Upper lobe of left lung (tissue), 6 donors: ENCODE measurements at places on chromosomes 11 and 22.

GRCh38 chr11:105609341-105609781, 512 bp upstream of the GRIA4 start:
- DNase-seq: no peak

GRCh38 chr22:25062386-25063085, 110.0 kb downstream of the KIAA1671 start:
- DNase-seq: no peak

- DNase-seq: peak; percentile 54
These were observed 11.4 kb upstream of the TBX1 start for GRCh38 chr22:19748991-19749664.

DNA sequence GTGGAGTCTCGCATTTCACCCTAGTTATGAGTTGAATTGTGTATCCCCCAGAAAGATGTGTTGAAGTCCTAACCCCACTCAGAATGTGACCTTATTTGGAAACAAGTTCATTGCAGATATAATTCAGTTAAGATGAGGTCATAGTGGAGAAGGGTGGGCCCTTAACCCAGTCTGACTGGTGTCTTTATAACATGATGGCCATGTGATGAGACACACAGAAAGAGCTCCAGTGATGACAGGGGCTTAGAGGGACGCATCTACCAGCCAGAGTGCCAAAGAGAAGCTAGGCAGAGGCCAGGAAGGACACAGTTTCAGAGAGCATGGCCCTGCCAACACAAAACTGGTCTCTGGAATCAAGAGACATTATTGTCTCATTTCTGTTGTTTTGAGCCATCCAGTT, 50.3 kb downstream of the LARGE1 start:
- DNase-seq: no peak

DNA sequence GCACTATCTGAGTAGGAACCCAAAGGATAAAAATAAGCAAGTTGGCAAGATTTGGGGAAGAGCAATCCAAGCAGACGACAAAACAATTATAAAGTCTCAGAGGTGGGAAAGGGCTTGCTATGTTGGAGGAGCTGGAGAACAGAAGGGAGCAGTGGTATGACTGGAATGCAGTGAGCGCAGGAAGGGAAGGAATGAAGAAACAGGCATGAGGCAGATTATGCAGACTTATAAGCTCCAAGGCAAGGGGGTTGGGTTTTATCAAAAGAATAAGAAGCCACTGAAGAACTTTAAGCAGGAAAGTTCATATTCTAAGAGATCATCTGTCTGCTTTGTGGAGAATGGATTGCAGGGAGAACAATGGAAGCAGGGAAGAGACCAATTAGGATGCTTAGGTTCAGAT, 31.7 kb downstream of the PGM2L1 start:
- DNase-seq: no peak

GRCh38 chr11:55707029-55707428, 45.0 kb downstream of the OR4C6 start:
- DNase-seq: no peak

- DNase-seq: no peak
These were observed 483.3 kb downstream of the TBC1D22A start for GRCh38 chr22:47245786-47246185.

DNA sequence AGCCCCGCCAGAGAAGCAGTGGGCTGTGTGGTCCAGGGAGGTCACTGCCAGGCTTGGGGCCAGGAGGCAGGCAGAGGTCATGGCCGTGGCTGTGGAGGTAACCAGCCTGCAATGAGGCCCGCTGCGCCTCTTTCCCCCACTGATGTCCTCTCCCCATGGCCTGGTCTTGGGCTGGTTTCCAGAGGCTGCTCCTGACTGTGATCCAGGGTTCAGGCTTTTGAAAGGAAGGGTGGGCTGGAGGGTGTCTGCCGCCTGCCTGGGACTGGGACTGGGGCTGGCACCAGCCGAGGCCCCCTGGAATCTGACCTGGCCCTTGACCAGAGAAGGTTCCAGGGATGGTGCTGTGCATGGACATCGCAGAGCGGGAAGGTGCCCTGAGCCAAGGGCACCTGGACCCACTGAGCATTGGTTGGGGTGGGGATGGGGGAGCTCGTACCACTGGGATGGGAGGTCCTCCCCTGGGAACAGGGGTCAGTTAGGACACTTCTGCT, 59.6 kb upstream of the THY1 start:
- DNase-seq: no peak

- no peak for DNase-seq
These were observed 26.6 kb downstream of the PHLDB1 start for GRCh38 chr11:118633979-118634378.

- DNase-seq: peak; percentile 34
These were observed 57.9 kb downstream of the CD82 start for GRCh38 chr11:44623341-44623730.

GRCh38 chr11:60860943-60861342, 5.2 kb upstream of the PTGDR2 start:
- no peak for DNase-seq

DNA sequence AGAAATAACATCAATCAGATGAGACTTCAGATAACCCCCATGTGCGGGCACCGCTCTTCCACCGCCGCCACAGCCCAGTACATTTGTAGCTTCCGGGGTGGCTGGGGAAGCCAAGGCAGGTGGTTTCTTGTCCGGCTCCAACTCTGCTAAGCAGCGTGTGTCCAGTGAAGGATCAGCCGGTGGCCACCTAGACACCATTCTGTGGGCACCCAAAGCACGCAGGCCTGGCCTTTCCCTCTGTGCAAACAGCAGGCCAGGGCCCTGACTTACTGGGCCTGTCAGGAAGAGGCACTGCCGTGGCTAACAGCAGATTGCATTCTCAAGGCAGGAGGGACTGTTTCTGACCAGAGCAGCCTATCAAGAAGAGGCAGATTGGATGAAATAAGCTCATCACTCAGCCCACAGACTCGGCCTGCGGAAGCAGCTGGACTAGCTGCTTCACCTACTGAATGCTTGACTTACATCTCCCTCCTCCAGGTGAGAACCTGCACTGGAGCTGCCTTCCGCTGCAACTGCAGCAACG, 74.8 kb downstream of the ETS1 start:
- DNase-seq: no peak

DNA sequence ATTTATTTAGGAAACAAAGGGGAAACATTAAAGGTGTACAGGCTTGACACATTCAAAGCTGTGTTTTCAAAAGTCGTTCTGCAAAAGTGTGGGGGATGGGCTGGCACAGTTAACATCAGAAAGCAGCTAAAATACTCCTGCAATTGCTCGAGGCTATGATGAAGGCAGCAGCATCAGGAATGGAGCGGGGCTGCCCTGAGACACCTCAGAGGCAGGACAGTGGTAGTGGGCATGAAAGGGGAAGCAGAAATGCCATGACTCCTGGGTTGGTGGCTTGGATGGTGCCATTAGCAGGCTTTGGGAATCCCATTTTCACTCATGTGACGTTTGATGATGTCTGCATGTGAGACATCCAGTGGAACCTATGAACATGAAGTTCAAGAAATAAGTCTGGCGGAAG, 646 bp downstream of the NCAPD3 start:
- no peak for DNase-seq

GRCh38 chr11:120284272-120284671, 40.8 kb upstream of the TLCD5 start:
- peak; percentile 73 for DNase-seq

DNA sequence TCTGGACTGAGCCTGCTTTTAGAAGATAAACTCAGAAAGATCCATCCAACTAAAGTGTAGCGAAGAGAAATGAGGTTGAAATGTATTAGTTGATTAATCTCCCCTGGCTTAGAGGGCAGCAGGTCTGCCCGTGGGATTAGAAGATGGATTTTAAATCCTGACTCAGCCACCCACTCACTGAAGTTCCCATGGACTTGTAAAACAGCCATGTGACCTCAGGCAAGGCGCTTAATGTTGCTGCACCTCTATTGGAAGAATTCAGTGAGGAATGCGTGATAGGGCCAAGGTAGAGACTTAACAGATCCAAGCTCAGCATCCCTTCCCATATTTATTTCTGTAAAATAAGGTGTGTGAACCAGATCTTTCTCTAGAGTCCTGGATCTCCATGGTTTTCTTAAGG, 45.1 kb upstream of the ELF5 start:
- DNase-seq: no peak

DNA sequence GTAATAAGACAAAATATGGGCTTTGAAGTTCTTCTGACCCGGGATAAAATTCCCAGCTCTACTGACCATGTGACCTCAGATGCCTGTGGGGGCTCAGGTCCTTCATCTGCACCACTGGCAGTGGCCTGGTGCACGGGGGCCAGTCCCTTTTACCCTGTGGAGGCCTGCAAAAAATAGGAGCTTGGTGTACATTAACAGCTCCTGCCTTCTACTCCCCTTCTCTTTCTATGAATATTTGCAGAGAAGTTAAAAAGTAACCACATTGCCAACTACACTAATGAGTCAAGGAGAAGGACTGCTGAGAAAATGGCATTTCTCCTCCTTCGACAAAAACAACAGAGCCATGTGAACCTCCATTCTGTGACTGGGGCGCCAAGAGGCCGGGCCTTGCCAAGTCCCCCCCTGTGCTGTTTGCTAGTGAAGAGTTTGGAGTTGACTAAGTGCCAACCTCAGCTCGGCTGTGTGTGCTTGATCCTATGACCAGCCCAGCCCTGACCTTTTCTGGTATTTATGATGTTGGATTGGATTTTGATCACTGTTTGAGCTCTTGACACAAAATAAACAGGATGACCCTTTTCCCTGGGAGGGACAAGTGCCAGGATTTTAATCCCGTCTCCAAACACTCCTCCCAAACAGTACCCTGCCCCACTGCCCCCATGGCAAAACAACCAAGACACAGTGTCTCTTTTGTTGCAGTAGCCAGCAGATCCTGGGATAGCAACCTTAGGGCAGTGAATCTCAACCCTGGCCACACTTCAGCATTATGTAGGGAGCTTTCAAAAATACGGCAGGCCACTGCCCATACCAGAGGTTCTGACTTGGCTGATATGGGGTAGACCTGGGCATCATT, 380.1 kb downstream of the LARGE1 start:
- peak; percentile 43 for DNase-seq

GRCh38 chr11:32581556-32581955, 2.1 kb upstream of the EIF3M start:
- no peak for DNase-seq

- peak; percentile 11 for DNase-seq
These were observed 83.3 kb downstream of the MYEOV start for GRCh38 chr11:69377029-69377952.

GRCh38 chr11:128624269-128625175, 37.2 kb upstream of the ETS1 start:
- no peak for DNase-seq

DNA sequence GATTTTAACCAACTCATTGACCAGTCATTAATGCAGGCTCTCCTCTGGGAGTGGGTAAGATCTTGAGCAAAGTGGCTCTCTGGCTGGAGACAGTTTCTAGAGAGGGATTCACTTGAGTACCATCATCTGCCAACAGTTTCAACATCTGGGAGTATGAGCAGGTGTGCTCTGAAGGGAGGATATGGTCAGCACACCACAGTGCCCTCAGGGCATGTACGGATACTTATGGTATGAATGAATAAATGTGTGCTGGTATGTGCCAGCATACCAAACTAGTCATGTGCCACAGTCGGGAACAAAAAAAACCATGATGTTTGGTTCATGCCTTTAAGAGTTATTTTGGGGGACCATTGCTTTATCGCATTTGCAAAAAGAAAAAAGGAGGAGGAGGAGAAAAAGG, 1197.5 kb upstream of the TENM4 start:
- no peak for DNase-seq

DNA sequence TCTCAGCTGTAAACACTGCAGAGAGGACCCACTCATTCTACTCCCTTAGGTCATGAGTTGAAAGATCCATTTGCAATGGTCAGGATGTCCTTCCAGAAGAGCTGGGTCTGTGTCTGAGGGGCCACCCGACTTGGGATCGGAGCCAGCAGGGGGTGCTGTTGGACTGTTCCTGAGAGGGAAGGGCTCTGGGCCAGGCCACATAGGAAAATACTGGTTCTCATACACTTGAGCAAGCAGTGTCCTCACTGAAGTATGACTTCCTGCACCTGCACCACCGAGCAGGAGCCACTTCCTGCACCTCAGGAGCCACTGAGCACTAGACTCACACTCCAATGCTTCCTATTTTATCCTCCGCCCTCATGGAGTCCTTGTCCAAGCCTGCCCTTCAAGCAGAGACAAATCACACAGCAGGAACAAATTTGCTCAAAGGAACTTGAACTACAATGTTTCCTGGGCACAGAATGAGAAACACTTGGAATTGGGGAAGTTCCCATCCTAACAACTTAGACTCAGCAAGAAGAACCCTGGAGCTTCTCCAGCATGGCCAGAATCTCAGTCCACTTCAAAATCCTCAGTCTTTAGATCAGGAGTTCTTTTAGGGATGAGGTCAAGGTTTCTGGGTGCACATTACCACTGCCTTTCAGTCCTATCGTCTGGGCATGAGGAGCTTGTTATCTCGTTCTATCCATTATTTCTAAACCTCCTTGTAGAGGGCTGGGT, 36.6 kb upstream of the VPREB1 start:
- peak; percentile 70 for DNase-seq

- no peak for DNase-seq
These were observed 37.0 kb upstream of the PPARA start for GRCh38 chr22:46113110-46113909.
